ENCODE measurements at places on chromosomes 2 and 18. TPM values are rescaled to one million over a fixed set of nuclear protein-coding genes. Genes with fewer than 3 reads are reported as not detected.

DNA sequence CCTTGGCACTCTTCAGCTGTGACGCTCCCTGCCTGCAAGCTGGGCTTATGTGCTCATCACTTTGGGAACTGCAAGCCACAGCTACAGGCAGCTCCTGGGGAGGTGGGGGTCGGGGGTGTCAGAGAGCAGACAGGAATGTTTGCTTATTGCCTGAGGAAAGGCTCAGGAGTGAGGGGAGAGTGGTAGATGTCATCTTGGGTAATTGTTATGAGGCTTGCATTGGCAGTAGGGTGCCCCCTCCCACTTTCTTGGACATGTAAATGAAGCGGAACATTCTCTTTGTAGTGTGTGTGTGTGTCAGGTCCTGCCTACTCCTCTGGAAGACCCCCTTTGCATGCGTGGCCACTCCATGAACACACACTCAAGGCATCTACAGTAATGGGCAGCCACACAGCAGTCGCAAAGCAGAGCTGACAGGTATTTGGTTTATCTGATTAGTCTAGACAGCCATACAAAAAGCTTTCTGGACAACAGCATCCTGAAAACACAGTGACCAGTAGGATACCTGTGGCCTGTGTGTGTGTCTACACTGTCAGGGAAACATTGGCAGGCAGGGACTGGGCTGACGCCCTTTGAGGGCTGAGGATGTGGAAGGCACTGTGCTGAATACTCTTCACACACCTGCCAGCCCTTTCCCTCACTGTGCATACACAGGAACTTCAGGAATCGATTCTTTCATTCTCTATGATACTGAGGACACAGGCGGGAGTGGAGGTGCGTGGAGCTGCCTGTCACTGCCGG is 17.1 kb upstream of the MC2R start:
- no peaks in the 10 kb centered on the region for H3K27me3 ChIP-seq
- no peaks in the 10 kb centered on the region for H3K36me3 ChIP-seq
- H3K4me1 ChIP-seq = no peaks in the 10 kb centered on the region
- DNase-seq = no peak
- no peak overlapping the region for H3K27ac ChIP-seq
- no peak overlapping the region for H3K4me3 ChIP-seq

DNA sequence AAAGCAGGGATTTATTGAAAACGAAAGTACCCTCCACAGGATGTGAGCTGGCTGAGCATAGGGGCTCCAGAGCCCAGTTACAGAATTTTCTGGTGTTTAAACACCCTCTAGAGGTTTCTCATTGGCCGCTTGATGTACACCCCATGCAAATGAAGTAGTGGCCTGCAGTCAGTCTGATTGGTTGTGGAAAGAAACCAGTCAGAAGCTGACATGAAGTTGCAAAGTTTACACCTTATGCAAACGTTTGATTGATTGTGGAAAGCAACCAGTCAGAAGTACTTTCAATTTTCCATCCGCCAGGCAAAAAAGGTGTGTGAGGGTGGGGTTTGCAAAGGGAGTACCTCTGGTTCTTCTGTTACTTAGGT is 62.3 kb downstream of the VWA3B start:
- no peaks in the 10 kb centered on the region for H3K36me3 ChIP-seq
- DNase-seq = no peak
- no peak overlapping the region for H3K27ac ChIP-seq
- no peak overlapping the region for H3K4me3 ChIP-seq

The RSAD2 gene
- 4.7 TPM for polyA plus RNA-seq

GRCh38 chr2:29042561-29043075 is 31.7 kb downstream of the PCARE start:
- peaks cover 13% of the 10 kb centered on the region for H3K36me3 ChIP-seq
- H3K4me1 ChIP-seq = no peaks in the 10 kb centered on the region
- no peak for DNase-seq
- H3K27me3 ChIP-seq = no peaks in the 10 kb centered on the region
- no peak overlapping the region for H3K4me3 ChIP-seq
- no peak overlapping the region for H3K27ac ChIP-seq

DNA sequence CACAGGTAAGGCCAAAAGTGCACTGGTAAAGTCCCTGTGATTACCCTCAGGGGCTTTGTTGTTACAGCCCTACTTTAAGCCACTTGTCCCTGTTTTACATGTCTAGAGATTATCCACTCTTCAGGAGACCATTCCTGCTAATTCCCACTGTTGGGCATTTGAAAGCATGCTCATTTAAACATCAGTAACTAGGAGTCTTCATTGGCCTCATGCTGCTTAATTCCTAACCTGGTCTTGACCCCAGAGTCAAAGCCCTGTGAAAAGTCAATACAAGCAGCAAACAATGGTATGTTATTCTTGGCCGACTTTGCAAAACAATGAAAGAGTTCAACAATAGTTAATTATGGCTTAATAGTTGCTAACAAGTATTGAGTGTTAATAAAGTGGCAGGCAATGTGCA is 23.2 kb downstream of the AFF3 start:
- H3K27me3 ChIP-seq = no peaks in the 10 kb centered on the region
- H3K36me3 ChIP-seq = no peaks in the 10 kb centered on the region
- peaks cover 1% of the 10 kb centered on the region for H3K4me1 ChIP-seq
- no peak overlapping the region for H3K27ac ChIP-seq

GRCh38 chr18:57258131-57258777 is 94.1 kb upstream of the ST8SIA3 start:
- no peaks in the 10 kb centered on the region for H3K27me3 ChIP-seq
- no peaks in the 10 kb centered on the region for H3K36me3 ChIP-seq
- no peaks in the 10 kb centered on the region for H3K4me1 ChIP-seq
- H3K4me3 ChIP-seq = no peak overlapping the region

All from spleen (tissue), 13 donors.